ENCODE measurements at places on chromosomes 5 and 9. TPM values are rescaled to one million over a fixed set of nuclear protein-coding genes. Genes with fewer than 3 reads are reported as not detected.

- DNase-seq, result no peak
Measured at GRCh38 chr5:151293624-151294023, 9.9 kb downstream of the SLC36A3 start.

DNA sequence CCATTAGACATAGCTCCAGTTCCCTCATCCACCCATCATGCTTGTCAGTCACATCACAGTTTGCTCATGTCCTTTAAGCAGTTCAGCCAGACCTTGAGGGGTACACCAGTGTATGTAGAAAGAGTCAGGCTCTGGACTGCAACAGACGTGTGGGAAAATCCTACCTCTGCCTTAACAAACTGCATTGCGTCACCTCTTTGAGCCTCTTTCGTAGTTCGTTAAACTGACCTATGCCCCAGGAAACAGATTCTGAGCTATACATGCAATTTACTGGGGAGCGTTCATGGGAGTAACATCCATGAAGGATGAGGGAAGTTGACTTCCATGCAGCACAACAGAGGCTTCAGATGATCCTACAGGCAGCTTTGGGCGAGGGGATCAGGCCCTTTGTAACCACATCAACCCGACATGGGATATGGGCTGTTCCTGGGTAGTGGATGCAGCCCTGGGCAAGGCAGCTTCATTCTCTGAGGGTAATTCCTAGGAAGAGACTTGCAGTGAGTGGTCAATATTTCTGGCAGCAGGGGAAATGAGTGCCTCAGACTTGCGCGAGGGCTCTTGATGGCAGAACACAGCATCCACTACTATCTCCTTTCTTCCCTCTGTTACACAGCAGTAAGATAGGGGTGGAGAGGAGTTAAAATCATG is 4.3 kb downstream of the SPINK4 start:
- DNase-seq, result no peak

DNA sequence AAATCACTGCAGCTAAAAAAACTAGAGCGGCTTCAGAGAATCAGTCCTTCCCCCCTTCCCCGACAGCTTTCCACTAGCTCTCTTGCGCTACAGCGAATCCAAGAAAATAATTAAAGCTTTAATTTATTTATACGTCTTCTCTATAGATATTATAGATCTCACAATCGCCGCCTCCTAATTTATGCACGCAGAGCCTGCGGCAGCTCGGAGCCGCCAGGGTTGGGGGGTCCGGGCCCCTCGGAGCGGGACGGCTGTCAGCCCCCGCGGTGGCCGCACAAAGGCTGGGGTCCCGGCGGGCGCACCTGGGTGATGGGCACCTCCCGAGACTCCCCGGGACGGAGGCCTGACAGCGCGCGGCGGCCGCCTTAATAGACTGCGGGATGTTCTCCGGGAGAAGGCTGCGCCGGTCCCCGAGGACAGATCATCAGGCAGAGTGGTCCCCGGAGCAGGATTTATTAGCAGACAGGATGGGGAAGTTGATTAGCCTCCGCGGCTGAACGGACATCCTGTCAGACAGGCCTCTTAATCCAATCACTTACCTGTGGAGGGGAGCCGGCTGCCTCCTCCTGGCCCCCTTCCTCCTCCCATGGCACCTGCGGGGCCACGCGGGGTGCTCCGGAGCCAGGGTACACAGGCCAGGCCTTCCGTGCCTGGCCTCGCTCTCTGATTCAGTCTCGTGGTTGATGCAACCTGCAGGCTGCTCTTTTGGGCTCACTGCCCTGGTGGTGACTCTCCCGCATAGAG is 166.8 kb downstream of the MELK start:
- peak; percentile 51 for DNase-seq

GRCh38 chr9:37155601-37156000 is 35.2 kb downstream of the ZCCHC7 start:
- DNase-seq, result no peak

DNA sequence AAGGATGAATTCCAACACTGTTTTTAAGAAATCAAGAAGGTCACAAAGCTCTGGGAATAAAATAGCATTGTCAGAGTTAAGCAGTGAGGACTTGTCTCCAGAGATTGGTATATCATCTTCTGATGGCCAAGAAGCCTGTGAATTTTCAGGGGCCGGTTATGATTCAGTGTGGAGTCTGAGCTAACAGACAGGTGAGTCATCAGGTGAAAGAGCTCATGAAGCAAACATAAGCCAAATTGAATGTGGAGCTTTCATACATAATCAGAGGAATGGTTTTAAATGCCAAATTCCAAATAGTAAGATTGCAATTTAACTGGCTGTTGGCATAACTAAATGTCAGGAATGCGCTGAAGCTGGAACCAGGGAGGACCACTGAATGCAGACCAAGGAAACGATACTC is 494.2 kb downstream of the MTRR start:
- DNase-seq, result no peak

- DNase-seq, result no peak
Measured at GRCh38 chr5:96321345-96321744, 111.7 kb downstream of the PCSK1 start.

DNA sequence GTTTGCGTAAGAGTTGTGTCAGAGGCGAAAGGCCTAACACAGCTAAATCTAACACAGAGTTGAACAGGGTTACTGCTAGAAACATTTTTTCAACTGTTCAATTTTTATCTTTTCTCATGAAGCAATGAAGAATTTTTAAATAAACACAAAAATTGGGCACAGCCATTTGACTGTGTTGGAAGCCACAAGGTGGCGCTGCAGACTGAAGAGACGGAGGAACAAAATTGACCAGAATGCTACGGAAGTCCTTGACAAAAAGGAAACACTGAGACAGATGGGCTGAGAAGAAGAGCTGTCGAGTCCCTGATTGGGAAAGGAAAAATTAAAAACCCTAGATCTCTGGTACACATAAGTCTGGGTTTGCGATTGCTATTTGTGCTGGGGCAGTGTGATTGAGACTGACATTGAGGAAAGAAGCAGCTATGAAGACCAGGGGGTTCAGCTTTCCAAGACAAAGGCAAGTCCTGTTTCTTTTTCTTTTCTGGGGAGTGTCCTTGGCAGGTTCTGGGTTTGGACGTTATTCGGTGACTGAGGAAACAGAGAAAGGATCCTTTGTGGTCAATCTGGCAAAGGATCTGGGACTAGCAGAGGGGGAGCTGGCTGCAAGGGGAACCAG is at the start of gene PCDHB9:
Gene PCDHB9 (plus strand): TSS at position 265 of the 616 bp plus-strand sequence. CDS start 158 bp downstream, at position 423.
- no peak for DNase-seq

DNA sequence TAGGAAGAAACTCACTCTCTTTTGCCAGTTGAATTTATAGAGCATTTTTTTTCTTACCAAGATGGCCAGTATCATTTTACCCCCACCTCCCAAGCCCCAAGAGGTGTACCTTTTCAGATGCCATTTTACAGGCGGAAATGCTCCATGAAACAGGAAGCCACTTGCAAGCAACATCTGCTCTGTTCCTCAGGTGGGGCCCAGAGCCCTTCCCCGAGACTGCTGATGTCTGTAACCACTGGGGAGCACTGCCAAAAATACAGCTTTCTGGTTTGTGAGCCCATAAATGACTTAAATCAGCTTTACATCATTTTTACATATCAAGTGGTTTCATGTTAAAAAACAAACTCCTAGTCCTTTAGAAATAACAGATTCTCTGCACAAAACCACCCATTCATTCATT is 42.9 kb upstream of the GARNL3 start:
- peak; percentile 2 for DNase-seq

DNA sequence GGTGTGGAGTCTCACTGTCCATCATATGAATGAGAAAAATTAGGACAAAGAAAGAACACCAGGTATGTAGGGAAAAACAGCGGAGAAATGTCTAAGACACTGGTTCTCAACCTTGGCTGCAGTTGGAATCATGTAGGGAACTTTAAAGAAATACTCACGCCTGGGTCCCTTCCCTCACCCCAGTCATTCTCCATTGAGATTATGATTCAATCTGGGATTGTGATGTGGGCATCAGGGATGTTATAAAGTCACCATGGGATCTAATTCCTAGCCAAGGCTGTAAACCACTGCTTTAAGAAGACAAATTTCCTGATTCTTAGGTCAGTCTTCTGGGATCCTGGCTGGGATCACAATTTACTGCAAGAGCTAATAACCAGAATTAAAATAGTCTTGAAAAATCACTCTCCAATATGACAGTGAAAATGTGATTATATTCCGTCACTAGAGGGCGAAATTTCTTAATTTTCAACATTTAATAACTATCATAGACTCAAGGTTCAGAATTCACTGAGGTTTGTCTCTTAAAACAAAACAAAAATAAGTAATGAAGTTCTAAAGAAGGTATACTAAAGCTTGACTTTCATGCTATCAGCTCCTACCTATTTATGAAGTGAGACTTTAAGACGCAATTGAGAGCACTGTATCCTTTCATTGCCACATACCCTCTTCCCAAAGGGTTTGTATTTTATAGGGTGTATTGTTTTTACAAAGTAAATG is 60.5 kb downstream of the GLDC start:
- no peak for DNase-seq

GRCh38 chr9:111975709-111976108 is 79.1 kb downstream of the UGCG start:
- DNase-seq, result no peak

LHX6 gene
- total RNA-seq, result 8.3 TPM

C1QTNF3 gene
- total RNA-seq, result 31.3 TPM

CCDC69 gene
- 70.6 TPM for total RNA-seq

IL12B gene
- not detected for total RNA-seq

BAAT gene
- total RNA-seq, result not detected

TNFSF15 gene
- 0.28 TPM for total RNA-seq
